Stimulated activated CD8-positive, alpha-beta memory T cell treated with anti-CD3 and anti-CD28 coated beads, Interleukin-4, amount 100 ng/mL, for 1 hour (primary cell): ENCODE measurements at places on chromosomes 1 and 21.

DNA sequence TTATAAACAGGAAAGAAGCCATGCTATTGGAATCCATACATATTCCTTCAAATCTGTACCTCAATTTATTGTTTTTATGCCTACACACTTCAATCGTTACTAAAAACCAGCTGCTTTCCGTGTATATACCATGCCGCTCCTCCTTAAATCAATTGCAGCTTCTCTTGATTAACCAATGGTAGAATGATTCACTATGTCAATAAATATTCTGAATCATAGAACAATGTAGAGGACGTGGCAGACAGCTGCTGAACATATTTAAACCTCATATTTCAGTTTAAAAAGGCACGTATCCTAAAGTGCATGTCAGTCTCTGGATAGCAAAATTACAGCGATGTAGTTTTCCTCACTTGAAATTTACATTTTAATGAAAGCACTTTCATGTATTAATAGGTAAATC lies 100.4 kb downstream of the MRPL39 start:
- DNase-seq: no peak

GRCh38 chr1:29984862-29985605 lies 738.4 kb downstream of the MATN1 start:
- DNase-seq: no peak

DNA sequence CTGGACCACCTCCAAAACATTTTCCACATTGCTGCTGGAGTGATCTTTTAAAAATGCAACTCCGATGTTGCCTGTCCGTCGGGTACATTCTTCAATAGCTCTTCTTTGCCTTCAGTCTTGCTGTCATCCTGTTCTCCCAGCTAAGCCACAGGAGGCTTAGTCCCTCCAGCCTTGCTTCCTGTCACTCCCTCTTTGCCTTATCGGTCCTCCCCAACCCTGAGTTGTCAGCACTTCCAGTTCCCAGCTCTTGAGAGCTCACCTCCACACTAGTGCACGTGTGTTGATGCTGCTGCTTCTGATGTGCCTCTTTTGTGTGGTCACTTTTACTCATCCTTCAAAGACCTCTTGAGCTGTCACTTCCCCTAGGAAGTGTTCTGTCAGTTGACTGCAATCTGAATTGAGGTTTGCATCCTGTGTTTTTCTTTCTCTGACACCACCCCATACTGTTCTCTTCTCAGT lies 15.3 kb downstream of the UCK2 start:
- DNase-seq: no peak

GRCh38 chr21:29436143-29436542 lies 137.4 kb downstream of the BACH1 start:
- no peak for DNase-seq

DNA sequence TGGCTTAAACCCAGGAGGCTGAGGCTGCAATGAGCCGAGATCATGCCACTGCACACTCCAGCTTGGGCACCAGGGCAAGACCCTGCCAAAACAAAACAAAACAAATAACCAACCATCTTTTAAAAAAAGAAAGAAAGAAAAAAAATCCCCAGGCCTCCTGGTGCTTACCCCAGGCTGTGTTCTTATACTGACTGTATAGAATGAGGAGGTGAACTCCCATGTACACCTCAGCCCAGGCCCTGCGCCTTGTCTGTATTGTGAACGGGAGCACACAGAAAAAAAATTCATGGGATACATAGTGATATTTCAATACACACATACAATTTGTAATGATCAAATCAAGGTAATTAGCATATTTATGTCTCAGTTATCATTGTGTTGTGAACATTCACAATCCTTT lies 14.1 kb downstream of the RPL5 start:
- DNase-seq: no peak

- no peak for DNase-seq
Observed at GRCh38 chr1:178461701-178462100, 35.1 kb downstream of the CLEC20A start.

- DNase-seq: no peak
Observed at GRCh38 chr1:28927648-28928313, 13.4 kb downstream of the EPB41 start.

DNA sequence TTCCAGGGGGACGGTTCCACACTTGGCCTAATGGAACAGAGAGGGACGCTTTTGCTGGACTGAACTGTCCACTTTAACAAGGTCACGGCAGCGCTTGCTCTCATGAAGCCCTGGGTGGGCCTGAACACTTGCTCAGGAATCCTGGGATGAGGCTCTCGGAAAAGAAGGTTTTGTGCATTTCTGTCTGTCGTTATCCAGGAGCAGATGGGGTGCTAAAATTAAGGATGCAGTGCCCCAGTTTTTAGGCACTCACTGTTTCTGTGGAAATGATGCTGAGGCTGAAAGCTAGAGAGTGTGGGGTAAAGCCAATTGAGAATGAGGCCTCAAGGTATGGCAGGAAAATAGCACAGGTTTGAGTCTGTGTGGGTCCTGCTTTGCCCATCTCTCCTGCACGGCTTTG lies 111.0 kb downstream of the DAB1 start:
- DNase-seq: no peak

GRCh38 chr1:52706941-52707926 lies 9.1 kb upstream of the COA7 start:
- DNase-seq: no peak

- no peak for DNase-seq
Observed at GRCh38 chr1:58812926-58813325, 29.1 kb upstream of the JUN start.

DNA sequence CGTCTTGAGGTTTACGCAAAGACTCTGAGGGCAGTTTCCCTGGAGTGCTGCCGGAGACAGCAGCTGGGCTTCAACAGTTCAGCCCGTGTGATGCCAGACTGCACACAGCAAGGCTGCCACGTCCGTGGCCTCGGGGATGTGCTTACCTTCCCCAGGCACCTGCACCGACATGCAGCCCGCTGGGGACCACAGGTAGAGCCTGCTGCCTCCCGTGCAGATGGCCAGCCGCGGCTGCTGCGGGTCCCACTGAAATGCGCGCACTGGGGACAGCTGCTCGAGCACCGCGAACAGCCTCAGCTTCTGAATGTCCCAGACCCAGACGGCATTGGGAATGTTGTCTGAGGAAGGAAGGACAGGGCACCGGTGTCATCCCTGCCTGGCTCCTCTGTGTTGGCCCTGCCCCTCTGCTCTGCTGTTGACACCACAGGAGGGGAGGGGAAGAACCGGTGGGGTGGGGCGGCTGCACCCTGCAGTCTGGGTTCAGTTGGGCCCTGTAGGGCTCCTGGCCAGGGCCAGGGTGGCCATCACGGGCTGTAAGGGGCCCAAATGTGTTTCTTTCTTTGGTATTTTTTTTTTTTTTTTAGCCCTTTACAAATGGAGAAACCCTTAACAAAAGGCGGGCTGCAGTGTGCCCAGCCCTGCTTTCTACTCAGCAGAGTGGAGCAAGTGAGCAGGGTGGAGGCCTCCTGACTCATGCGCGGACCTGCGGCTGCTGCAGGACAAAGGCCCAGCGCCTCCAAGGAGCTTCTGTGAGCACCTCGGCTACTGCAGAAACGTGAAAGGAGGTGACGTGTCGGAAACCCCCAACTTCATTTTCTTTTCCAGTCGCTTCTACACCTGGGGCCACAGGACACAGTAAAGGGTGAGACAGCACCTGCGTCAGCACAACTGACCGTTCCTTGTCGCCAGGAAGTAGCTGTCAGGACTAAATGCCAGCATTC lies 6.8 kb downstream of the TPRG1L start:
- no peak for DNase-seq

DNA sequence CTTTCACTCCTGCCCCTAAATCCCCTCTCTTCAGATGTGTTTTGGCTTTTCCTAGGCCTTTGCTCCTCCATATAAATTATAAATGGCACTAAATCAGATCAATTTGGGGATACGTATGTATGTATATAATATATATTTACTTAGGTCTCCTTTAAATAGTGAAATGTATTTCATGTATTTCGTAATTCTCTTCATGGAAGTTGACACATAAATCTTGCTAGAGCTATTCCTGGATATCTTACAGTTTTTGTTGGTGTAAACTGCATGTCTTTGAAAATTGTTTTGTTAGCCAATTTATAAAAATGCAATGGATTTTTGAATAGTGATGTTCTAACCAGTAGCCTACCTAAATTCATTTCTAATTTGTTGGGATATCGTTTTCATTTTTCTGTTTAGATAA lies 9.0 kb downstream of the RPF1 start:
- no peak for DNase-seq

- DNase-seq: no peak
Observed at GRCh38 chr1:193270996-193271395, 84.6 kb upstream of the B3GALT2 start.

GRCh38 chr21:29583424-29583924 lies 284.8 kb downstream of the BACH1 start:
- DNase-seq: no peak

DNA sequence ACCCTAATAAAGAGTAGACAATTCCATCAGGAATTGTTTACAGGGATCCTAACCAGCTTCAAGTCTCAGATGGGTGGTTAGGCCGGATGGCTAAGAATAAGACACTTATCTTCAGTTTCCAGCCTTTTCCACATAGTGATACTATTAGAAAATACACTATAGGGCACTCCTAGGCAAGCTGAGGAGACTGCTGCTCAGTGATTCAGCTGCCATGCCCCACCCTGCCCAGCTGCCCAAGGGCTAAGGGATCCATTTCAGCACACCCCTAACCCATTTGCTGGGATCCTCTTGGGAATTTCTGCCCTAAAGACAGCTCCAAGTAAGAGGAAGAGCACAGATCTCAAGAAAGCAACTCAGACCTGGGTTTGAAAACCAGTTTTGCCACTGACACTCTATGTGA lies 31.9 kb downstream of the PLPP3 start:
- no peak for DNase-seq

- no peak for DNase-seq
Observed at GRCh38 chr1:183590244-183591191, at the start of gene NCF2. Gene NCF2, minus strand, starts transcription at chr1:183590459. Its CDS starts 130 bp downstream, at chr1:183590329.

GRCh38 chr1:62230718-62231117 lies 36.1 kb downstream of the L1TD1 start:
- no peak for DNase-seq

- DNase-seq: no peak
Observed at GRCh38 chr1:27623327-27624212, 11.4 kb downstream of the FGR start.

GRCh38 chr1:242871471-242872030 lies 347.1 kb upstream of the PLD5 start:
- DNase-seq: no peak

DNA sequence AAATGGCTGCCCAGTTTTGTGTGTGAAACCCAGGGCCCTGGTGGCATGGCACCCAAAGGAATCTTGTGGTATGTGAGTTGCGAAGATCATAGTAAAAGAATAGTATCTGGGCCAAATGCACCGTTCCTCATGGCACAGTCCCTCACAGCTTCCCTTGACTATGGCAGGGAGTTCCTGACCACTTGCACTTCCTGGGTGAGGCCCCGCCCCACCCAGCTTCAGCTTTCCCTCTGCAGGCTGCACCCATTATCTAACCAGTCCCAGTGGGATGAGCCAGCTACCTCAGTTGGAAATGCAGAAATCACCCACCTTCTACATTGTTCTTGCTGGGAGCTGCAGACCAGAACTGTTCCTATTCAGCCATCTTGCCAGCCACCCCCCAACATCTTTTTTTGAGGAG lies 63.0 kb downstream of the SLC5A9 start:
- no peak for DNase-seq

- no peak for DNase-seq
Observed at GRCh38 chr1:5526822-5527551, 465.2 kb downstream of the NPHP4 start.

GRCh38 chr21:43274022-43274945 lies 105.5 kb downstream of the CRYAA start:
- DNase-seq: no peak

GRCh38 chr1:22292011-22292788 lies 149.3 kb upstream of the WNT4 start:
- no peak for DNase-seq

DNA sequence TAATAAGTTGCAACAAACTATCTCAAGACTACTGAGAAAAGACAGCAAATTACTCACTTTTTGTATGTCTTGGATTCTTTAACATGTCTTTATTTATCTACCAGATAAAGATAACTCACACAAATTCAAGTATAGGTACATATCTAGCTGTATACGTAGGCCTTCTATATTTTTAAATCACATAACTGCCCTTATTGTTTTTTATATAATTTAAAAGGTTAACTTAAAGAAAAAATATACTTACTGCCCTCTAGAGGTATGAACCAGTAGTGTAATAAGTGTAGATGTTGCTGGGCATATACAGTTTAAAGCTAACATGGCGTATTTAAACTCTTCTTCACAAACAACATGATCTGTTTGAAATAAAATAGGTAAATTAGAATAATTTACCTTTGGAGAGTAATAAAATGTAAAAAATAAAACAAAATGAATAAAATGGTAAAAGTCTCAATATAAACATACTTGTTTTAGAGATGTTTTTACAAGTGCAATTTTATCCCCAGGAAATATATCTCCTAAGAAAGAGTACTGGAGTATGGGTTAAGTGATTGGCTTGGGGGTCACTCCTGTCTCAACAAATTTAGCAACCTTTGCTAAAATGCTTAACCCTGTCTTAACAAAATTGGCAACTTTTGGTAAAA lies 235.2 kb downstream of the KCNT2 start:
- DNase-seq: no peak

GRCh38 chr1:89865498-89866382 lies 44.9 kb downstream of the LRRC8D start:
- DNase-seq: no peak

GRCh38 chr21:27246741-27247140 lies 279.9 kb upstream of the ADAMTS5 start:
- DNase-seq: no peak

DNA sequence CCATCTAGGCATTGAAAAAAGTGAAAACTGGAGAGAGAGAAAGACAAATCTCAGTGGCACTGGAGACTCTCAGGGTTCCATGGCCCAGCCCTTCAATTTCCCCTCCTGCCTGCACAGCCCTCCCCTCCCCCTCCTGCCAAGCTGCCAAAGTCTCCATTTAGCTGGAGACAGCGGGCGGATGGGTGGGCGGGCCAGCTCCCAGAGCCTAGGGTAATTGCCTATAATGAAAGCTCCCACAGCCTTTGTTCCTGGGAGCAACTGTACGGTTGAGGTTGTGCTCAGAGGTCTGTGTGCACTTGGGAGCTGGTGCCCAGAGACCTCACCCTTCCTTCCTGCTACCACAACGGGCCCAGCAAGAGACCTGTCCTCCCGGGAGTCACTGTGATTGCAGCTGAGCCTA lies 89.6 kb downstream of the NAV1 start:
- no peak for DNase-seq

- DNase-seq: no peak
Observed at GRCh38 chr1:241424480-241424971, 67.5 kb upstream of the RGS7 start.
